AG04450 (cell line): ENCODE measurements at places on chromosomes 5 and 9. TPM values are rescaled to one million over a fixed set of nuclear protein-coding genes. Genes with fewer than 3 reads are reported as not detected.

GRCh38 chr5:71700803-71701202, 18.3 kb upstream of the CARTPT start:
- no peak for DNase-seq

DNA sequence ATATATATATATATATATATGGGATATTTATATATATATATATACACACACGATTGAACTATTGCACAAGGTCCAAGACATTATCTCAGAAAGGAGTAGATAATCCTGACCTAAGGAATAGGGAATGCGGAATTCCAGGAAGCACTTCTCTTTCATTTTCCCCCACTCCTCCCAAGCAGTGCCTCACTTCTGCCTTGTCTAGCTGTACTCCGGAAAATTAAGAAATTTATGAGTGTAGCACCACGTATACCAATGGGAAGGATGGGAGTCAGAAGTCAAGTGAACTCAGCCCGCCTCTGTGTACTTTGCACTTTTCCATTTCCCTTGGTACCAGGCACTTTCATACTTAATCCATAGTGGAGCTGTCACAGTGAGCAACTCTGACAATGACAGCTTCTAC, 10.9 kb downstream of the SLC36A1 start:
- DNase-seq, result no peak

Gene ST6GALNAC4
- 15.0 and 24.3 TPM in 2 replicates for polyA plus RNA-seq

DNA sequence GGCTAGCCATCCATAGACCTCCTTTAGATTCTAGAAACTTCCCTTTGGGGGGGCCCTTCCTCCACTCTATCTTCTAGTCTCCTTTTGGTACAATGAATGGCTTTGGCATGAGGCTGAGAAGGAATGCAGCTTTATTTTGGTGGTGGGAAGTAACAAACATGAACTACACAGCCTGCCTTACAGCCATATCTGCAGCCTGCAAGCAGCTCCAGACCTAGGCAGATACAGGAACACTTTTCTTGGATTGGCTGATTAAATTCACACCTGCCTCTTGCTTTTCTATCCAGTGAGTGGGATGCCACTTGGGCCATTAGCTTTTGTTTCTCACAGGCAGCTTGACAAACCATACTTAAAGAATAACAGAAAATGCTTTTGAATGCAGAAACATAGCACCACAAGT, 28.2 kb downstream of the NR6A1 start:
- no peak for DNase-seq

Gene FAXDC2
- polyA plus RNA-seq, result 21.1 and 22.7 TPM in 2 replicates

DNA sequence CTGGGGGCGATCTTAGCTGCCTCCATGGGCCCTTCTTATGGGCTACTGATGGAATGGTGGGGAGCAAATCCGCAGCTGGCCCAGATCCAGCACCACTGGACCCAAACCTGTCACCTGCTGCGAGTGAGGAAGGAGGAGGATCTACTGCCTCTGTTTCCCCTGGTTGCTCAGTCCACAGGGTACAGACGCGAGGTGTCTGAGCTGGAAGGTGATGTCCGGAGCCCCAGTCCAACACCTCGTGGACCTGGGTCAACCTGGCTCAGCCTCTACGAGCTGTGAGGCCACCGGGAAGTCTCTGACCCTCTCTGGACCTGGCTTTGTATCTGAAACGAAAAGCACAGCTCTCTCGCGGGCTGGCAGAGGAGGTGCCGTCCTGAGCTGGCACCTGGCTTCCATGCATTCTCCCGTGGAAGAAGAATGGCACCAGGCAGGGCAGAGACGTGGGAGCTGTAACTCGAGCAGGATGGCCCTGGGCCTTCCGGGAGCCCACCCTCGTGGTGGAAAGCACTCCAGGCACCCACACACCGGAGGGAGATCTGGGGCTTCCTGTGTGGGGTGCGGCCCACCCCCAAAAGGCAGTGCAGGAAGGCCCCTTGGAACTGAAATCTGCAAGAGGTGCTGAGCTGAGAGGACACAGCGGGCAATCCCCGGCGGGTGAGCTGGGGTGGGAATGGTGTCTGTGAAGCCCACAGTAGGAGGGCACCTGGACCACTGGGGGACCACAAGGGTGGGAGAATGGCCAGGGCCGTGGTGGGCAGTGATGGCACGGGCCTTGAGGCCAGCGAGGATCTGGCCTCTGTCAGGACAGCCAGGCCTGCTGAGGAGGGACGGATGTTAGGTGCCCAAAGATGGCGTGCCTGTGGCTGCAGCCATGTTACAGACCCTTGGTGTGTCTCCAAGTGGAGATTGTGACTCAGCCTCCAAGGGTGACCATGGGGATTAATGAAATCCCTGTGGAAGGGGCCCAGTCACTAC, 133.4 kb downstream of the OLFM1 start:
- no peak for DNase-seq

GRCh38 chr9:133108794-133109641, 12.0 kb downstream of the RALGDS start:
- no peak for DNase-seq

Gene ZNF366
- not detected in 2 replicates for polyA plus RNA-seq
